ENCODE measurements at places on chromosomes 16 and 17.
A peak's percentile ranks its signal among the peaks of the same experiment; 100 is the strongest.

DNA sequence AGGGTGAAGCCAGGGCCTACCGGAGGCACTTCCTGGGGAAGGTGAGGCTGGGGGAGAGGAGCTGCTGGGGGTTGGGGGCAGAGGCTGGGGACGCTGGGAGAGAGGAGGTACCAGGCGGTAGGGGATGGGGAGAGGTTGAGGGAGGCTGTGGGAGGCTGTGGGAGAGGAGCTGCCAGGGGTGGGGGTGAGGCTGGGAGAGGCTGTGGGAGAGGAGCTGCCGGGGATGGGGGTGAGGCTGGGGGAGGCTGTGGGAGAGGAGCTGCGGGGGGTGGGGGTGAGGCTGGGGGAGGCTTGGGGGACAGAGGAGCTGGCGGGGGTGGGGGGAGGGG lies 99.4 kb downstream of the OR1D5 start:
- no peak for DNase-seq

- DNase-seq: no peak
Observed at GRCh38 chr16:85005285-85006069, 5.9 kb downstream of the ZDHHC7 start.

DNA sequence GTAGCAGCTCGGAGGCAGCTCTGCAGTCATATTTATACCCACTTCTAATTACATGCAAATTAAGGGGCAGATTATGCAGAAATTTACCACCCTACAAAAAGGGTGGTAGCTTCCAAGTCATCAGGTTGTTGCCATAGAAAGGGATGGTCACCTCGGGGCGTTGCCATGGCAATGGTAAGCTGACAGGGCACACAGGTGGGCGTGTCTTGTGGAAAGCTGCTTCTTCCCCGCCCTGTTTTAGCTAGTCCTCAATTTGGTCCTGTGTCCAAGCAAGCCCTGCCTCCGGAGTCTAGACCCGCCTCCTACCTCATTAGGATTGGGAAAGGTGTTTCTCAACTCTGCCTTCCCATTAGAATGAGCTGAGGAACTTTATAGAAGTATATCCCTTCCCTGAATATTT lies 98.7 kb downstream of the HS3ST2 start:
- DNase-seq: no peak

DNA sequence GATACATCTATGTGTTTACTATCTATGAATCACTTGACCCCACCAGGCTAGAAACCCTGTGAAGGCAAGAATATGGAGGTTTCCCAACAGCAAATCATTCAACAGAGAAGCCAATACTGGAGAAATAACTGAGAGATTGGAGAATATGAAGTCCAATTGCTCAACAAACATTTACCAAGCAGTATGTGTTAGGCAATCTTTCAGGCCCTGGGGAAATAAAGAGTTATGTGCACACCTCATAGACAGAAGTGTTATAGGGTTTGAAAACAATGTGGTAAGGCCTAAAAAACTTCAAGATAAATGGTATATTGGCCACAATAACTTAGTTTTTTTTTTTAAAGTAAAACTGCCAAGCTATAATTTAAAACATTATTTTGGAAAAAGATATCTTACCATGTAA lies 1245.8 kb downstream of the CDH11 start:
- DNase-seq: no peak

DNA sequence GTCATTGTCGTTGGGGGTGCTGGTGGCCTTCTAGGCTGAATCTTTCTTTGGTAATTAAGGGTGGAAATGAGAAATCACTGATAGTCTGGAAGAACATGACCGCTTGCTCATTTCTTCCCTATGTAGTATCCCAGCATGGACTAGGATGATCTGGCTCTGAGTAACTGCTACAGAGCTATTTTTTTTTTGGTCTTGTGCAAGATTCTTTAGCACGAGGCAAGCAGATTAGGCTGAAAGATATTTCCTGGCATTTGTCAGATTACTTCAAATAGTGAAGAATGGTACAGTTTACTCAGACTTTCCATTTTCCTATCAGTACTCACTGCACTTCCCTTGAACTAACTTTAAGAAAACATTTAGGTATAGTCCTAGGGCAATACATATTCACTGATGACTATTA lies 89.0 kb downstream of the SYCE1L start:
- DNase-seq: no peak

DNA sequence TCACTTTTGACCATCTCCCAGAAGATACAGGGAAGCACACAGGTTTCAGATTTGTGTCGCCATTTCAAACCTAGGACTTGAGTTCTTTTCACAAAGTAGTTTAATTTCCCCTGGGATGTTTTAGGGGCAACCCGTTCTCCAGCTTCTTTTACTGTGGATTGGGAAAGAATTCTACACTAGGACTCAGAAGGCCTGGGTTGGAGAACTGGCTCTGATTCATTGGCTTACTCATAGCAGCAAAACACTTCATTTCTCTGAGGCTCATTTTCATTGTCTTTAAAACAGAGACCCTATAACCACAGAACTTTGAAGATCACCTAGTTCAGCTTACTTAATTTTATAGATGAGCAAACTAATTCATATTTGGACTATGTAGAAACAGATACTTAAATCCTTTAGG lies 175.9 kb upstream of the SALL1 start:
- no peak for DNase-seq

GRCh38 chr17:57391076-57391825 lies 134.9 kb downstream of the MSI2 start:
- DNase-seq: no peak

DNA sequence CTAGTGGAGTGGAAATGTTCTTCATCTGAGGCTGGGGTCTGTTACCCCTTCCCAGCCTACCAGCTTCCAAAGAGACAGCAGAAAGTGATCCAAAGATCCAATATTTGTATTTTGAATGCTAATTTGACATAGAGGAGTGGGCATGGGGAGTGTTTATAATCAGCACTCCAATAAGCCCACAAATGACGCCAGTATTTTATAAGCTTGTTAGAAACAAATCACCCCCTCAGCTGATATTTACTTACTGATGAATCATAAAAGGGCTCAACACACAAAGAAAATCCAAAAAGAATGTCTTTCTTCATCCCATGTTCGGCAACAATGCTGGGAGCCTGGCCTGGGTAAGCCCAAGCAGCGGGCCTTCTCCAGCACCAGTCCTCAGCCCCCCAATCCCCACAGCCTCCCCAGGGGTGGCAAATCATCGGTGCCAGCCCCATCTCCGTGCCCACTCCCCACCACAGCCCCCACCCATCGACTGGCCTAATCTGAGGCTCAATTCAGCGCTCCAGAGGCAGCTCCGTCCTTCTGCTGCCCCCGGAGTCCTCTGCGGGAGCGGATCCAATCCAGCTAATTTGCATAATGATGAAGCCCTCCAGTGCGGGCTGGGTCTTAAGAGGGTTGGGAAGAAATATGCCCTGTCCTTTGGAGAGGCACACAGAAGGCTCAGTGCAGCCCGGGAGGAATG lies 169.5 kb downstream of the C16orf78 start:
- DNase-seq: no peak

DNA sequence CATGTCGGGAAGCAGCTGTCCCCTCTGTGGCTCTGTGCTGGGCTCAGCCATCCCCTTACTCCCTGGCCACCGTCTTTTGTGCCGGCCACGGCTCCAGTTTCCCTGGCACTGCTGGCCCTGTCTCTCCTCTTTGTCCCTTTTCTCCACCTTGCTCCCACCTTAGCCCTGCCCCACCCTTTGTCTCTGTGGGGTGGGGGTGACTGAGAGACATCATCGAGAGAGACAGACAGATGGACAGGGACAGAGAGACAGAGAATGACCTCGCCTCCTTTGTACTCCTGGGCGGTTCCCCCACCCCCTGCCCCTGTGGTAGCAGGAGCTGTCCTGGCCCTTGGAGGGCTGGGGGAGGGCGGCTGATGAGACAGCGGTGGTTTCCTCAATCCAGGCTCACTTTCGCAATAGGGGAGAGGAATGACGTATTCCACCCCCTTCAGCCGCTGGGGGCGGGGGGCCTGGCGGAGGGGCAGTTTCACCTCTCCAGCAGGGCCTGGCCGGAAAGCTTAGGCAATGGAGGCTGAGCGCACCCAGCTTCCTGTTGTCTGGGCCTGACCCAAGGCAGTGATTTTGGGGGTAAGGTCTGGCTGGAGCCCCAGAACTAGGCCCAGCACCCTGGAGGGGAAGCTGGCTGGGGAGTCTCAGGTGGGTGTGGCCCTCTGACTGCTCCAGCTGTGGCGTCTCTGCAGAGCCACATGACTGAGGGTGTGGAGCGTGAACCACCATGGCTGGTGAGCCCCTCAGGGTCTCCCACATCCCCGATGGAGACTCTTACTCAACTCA lies 7.3 kb downstream of the FMNL1 start:
- DNase-seq: peak; percentile 99

DNA sequence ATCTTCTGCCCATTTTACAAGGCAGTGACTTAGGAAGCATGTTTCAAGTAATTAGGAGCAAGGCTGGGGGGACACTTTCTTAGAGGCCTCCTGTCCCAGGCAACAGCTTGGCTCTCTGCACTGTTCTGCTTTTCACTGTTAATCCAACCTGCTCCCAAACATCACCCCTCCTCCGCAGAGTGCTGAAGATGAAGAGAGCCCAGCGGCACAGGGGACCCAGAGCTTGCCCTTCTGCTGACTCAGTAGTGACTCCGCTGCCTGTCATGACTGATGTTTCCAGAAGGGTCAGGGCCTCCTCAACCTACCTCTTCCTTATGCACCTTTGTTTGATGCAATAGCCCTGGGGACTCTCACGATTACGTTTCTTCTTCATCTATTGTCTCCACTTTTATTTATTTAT lies 38.9 kb upstream of the NDRG4 start:
- no peak for DNase-seq

GRCh38 chr17:31378638-31379037 lies 12.8 kb upstream of the RAB11FIP4 start:
- no peak for DNase-seq

DNA sequence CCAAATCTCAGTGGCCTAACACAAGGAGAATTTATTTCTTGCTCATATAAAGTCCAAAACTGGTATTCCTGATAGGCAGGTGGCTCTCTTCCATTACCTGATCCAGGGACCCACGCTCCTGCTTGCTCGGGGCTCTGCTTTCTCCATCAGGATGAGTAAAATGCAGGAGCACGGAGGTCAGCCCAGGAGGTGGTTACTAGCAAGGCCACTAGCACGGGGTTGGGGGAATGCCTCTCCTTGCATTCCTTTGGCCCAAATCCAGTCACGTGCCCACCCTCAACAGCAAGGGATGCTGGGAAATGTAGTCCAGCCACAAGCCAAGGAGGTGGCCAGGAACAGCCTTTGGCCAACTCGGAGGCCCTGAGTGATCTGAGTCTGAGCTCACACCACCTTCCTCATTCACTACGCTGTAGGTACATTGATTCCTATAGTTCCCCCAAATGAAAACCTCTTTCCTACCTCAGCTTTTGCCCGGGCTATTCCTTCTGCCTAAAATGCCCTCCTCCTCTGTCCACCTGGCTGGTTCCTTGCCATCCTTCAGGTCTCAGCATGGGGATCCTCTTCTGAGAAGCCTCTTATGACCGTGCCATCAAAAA lies 38.3 kb upstream of the HAPSTR1 start:
- peak; percentile 61 for DNase-seq

DNA sequence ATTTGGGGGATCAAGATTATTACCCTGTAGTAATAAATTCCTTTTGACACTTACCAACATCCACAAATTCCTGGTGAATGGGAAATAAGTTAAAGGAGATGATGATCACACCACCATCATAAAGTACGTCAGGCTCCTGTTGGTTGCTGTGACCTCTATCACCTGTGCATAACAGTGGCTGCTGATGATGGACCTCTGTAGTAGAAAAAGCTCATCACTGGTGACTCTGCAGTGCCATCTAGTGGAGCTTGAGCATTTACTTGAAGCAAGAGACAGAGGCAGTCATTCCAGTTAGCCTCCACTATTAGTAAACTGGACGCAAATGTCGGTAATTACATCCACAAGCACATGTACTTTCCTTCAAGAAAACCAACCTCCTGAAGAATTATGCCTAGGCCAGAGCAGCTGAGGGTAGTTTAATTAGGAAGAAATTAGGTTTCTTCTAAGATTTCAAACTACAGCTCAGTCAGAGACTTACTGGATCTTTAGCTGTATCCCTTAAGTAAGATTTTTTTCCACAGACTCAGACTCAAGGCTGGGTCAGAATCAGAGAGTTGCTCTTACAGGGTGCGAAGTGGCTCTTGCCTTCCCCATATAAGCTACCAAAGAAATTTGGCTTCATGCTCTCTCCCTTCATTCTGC lies 39.3 kb downstream of the CYB561 start:
- DNase-seq: peak; percentile 87

- DNase-seq: no peak
Observed at GRCh38 chr17:2856727-2857126, 60.5 kb downstream of the RAP1GAP2 start.

DNA sequence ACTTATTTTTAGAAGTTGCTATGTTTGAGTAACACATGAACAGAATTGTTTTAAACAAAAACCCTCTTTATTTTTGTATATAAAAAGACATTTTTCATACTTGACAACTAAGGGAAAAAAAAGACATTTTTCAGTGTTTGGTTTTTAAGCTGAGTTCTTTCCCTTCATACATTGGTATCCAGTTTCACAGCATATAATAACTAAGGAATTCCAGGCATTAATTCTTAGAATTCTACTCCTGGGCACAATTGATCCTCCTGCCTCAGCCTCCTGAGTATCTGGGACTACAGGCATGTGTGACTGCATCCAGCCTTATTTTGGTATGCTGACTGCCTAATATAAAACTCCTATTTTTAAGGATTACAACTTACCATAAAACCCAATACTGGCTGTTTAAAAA lies 8.4 kb downstream of the FBXO47 start:
- DNase-seq: no peak

DNA sequence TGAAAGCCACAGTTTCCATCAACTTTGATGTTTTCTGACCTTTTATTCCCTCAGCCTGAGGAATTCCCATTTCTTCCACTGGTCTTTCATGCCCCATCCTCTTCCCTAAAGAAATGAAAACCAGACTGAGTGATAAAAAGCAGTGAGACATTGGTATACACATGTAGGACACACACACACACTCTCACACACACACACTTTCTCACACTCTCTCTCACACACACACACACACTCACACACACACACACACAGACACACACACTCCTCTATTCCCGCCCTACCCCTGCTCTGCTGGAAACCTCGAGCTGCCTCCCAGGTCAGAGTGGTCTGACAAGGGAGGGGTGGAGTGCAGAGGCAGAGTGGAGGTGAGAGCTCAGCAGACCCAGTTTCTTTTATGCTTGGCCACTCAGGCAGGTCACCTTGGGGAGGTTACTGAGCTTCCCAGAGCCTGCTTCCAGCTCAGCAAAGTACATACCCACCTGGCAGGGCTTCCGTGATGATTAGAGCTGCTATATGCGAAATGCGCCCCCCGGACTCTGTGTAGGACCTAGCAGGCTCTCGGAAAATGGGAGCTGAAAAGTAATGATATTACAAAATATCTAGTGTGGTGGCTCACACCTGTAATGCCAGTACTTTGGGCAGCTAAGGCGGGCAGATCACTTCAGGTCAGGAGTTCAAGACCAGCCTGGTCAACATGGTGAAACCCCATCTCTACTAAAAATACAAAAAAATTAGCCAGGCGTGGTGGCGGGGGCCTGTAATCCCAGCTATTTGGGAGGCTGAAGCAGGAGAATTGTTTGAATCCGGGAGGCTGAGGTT lies 30.7 kb downstream of the CCR7 start:
- no peak for DNase-seq

Measured in suppressor macrophage (primary cell).